ENCODE measurements at places on chromosomes 5 and 9.

DNA sequence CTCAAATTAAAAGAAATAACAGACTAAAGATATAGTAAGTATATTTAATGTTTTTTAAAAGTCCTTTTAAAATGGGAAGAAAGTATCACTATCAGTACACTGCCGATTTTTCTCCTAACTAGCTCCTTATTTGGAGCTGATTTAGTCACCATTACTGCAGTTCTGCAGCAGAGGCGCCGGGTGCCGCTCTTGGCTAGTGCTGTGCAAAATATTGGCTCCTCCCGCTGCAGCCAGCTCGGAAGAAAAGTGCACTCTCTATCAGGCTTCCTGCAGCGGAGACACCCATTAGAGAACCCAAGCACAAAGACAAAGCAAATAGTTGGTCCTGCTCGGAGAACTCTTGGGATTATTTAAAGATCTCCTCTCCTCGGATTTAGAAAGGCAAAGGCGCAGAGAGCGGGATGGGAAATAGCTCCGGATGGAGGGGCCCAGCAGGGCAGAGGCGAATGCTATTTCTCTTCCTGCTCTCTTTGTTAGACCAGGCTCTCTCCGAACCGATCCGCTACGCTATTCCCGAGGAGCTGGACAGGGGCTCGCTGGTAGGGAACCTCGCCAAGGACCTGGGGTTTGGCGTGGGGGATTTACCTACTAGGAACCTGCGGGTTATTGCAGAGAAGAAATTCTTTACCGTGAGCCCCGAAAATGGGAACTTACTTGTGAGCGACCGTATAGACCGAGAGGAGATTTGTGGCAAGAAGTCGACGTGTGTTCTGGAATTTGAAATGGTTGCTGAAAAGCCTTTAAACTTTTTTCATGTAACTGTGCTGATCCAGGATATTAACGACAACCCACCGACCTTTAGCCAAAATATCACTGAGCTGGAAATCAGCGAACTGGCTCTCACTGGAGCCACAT is at the start of gene PCDHGB3:
TSS of gene PCDHGB3 (plus strand) at position 249 of the 855 bp plus-strand sequence. CDS start at position 402, 153 bp downstream.
- no peak for DNase-seq

DNA sequence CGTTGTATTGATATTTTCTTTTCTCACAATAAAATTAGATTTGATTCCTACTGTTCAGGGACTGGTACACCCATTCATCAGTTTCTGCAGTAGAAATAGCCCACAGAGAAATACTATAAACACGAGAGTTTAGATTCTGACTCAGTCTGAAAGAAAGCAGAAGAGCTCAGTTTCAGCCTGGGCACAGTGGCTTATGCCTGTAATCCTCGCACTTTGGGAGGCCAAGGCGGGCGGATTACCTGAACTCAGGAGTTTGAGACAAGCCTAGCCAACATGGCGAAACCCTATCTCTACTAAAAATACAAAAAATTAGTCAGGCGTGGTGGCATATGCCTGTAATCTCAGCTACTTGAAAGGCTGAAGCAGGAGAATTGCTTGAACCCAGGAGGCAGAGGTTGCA is 8.6 kb downstream of the ITK start:
- DNase-seq: no peak

DNA sequence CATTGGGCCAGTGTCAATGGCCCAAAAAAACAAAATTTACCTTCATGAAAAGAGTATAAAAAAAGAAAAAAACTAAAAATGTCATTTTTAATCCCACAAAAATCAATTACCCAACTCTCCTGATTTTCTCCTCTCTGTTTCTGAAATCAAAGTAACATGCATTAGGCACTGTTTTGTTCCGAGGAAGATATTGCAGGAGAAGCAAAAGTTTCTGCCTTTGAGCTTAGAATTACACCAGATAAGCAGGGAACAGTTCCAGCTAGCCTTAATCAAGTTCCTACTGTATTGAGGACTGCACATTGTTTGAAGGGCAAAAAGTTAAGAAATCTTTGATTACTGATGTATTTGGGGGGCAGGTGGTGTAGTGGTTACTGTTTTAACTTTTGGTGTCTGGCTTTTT is 1.1 kb upstream of the PRKAA1 start:
- no peak for DNase-seq

DNA sequence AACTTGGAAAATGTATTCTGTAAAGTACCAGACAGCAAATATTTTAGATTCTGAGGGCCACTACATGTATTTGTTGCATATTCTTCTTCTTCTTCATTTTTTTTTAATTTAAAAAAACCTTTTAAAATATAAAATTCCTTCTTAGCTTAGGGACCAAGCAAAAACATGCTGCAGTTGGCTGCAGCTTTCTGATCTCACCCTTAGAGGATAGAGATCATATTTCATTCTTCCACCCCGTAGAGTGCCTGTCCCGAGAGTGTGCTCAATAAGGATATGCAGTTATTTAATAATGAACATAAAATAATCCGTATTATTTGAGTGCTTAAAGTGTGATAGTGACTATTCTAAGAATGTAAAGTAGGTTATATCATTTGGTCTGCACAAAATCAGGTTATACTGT is 204.2 kb upstream of the CD180 start:
- DNase-seq: peak; percentile 65

GRCh38 chr5:33877449-33877848 is 14.3 kb downstream of the ADAMTS12 start:
- DNase-seq: no peak

GRCh38 chr5:153866176-153866575 is 172.5 kb downstream of the FAM114A2 start:
- no peak for DNase-seq

DNA sequence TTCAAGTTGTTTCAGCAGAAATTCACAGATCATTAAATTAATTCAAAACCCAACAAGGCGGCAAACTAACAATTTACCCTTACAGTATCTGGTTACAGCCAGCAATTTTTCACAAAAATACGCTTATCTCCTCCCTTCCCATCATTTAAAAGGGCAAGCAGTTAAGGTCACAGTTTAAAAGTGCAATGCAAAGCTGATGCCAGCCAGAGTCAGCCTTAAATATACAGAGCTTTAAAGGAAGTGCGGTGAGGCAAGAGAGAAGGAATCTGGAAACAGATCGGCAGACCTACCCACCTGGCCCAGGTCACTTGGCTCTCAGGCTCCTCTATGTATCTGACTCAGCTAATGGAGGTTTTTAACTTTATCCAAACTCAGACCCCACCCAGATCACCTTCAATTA is 31.0 kb downstream of the EPB41L4A start:
- DNase-seq: no peak

GRCh38 chr9:137606005-137606621 is 627 bp downstream of the ARRDC1 start:
- no peak for DNase-seq

DNA sequence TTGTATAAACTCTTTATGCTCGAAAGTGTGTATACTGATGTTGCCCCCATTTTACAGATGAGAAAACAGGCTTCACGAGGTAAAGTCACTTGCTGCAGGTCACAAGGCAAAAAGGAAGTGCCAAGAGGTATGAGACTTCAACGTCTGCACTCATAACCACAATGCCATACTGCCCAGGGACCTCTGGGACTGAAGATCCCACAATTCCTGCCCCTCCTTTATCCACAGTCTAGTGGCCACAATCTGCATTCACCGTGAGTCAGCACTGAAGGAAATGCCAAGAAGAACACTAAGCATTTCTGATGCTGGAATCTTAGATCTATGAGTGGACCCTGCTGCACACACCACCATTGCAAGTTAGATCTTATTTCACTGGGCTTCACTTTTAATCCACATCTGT is 37.3 kb downstream of the MED27 start:
- DNase-seq: no peak

- peak; percentile 56 for DNase-seq
Measured at GRCh38 chr5:13957032-13957645, 12.7 kb upstream of the DNAH5 start.

DNA sequence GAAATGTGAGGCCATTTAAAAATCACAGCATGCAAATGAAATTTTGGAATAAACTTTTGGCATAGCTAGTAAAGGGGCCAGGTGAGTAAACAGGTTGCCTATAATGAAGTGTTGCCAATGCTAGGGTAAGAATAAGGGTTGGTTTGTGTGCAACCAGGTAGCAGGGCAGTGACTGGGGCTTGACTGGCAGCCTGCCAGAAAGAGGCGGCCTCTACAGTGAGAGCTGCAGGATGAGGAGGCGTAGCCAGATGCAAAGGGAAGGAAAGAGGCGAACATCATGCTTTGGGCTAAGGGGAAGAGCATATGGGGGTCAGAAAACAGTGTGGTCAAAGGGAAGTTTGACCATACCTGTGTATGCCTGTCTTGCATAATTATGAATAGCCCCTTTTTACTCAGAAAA is 70.6 kb downstream of the MAST4 start:
- peak; percentile 5 for DNase-seq

DNA sequence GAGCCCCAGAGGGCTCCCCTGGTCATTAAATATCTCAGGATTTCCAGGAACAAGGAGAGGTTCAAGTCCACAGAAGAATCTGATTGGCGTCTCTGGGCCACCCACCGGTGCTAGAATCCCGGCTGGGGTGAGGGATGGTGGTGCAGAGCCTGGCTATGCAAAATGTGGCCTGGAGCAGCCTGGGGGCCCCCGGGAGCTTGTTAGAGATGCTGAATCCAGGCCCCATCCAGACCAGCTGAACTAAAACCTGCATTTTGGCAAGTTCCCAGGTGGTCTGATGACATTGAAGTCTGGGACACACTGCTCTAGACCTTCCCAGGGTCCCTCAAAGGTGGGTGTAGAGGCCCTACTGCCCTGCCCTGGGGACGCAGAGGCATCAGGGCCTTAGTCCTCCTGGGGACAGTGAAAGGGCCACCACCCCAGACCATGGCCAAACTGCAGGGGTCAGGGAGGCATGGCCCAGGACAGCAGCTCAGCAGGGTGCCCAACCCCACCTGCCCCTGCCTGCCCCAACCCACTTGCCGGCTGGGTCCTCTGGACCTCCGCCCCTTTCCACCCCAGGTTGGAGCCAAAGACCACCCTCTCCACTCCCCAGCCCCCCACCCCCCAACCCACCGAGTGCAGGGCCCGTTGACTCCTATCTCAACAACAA is 34.7 kb downstream of the ADAMTS2 start:
- no peak for DNase-seq

DNA sequence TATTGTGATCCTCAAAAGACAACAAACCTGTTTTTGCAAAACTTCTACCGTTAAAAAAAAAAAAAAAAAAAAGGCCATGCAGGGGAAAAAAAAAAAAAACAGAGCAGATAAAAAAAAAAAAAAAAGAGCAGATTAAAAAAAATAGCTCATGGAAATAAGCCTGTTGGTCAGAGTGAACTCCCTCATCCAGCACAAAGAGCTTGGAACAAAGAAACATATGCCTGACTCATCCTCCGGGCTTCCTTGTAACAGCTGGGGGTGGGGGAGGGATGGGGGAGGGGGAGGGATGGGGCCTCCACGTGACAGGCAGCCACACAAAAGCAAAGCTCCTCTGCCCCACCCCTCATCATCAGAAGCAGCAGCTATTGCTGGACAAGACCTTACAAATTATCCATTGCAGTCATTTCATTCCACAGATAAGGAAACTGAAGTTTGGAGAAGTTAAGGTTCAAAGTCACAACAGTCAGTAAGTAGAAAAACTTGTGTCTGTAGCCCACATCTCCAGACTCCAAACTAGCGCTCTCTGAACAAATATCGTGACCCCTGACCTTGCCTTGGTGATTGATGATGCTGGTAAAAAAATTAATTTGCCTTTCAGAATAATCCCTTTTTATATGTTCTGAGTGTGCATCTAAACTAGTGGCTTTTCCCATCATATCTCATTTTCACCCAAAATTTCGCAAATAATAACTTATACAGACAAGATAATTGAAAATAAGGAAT is 38.9 kb downstream of the SLC35D2 start:
- DNase-seq: peak; percentile 50

DNA sequence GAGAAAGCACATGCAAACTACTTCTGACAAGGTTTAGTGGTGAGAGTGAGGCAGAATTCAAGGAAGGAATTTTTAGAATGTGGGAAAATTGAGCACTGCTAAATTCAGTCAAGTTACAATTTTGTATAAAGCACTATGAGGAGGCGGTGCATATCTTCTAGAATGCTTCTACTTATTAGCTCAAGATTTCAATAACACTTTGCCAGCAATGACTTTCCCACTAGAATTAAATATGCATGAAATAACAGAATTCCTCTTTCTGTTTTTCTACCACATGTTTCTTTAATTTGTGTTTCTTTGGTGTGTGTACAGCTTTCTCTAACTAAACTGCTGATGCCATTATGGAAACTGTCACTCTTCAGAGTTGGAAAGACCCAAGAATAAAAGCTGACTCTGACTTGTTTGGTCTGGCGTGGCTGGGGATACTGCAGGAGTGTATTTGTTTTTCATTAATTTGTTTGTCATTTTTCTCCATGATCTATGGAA is 163.5 kb downstream of the ARSB start:
- no peak for DNase-seq

- peak; percentile 83 for DNase-seq
Measured at GRCh38 chr9:100111235-100111634, 12.2 kb downstream of the INVS start.

GRCh38 chr9:32820322-32820721 is 37.0 kb downstream of the TMEM215 start:
- no peak for DNase-seq

- DNase-seq: no peak
Measured at GRCh38 chr9:33168941-33169544, 1.9 kb upstream of the B4GALT1 start.

DNA sequence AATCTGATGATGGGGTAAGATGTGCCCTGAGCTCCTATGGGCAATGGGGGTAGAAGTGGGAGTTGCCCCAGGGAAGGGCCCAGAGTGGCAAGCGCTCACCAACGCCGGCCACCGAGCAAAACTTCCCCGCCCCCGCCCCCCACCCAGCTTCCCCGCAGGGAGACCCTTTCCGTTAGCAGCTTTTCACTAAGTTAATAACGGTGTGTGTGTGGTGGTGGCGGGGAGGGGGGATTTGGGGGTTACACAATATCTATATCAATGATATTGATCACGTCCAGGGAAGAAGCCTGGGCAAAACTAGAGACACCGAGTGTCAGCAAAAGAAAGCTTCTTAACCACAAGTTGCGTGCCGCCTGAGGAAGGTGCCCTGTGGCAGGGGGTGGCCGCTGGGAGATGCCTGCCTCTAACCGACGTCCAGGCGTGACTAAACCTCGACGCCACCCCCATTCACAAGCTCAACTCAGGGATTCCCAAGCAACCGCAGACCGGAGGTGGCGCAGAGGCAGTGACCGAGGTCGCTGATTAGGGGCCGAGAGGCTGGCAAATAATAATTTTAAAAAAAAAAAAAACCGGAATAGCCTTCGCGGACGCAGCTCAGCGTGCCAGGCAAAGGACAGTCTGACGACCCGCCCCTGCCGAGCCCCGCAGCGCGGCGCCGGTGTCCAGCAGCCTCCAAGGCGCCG is 222.6 kb downstream of the MEF2C start:
- DNase-seq: no peak

GRCh38 chr5:133554279-133554678 is 58.1 kb downstream of the FSTL4 start:
- DNase-seq: no peak

DNA sequence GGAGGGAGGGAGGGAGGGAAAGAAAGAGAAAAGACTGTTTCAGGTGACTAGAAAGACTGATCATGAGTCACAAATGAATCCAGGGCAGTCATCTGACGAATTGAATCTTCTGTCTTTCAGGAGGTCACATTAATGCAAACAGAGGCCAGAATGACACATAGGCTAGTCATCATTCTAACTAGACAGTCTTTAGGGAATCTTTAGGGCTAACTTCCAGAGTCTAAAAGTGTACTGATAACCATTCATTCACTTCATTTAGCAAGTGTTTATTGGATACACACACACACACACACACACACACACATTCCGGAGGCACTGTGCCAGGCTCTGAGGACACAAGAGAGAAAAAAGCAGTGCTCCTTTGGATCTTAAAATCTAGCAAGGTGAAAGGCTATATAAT is 156.7 kb downstream of the EBF1 start:
- no peak for DNase-seq

GRCh38 chr5:80654054-80654390 is 430 bp upstream of the MSH3 start:
- no peak for DNase-seq
